ENCODE measurements at places on chromosomes 6 and 20.

GRCh38 chr6:42783876-42784642, 2.2 kb downstream of the BICRAL start:
- DNase-seq: no peak

DNA sequence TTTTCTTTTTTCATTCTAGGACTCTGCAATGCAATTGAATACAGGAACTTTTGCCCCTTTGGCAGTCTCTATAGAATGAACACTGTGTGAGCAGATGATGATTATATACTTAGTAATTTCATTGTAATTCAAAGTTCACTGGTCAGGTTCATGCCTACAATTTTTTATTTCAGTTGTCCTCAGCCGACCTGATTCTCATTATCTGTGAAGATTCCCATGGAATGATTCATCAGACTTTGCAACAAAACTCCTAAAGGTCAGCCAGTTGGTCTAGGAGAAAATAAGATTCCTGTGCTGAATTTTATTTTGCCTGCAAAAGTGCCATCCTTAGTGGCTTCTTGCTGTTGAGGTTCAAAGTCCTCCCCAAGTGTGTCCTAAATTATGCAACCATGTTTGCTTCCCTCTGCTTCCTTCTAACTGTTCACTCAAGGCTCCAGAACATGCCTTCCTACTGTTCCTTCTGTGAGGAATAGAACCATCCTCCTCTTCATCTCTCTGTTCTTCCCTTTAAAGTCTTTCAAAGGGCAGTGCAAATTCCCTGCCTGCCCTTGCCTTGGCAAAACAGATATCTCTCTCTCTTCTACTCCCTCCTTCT, 194.2 kb upstream of the CNR1 start:
- DNase-seq: peak; percentile 69

GRCh38 chr6:24630856-24631505, 15.0 kb downstream of the KIAA0319 start:
- peak; percentile 46 for DNase-seq

- DNase-seq: no peak
Observed at GRCh38 chr20:34023937-34024722, 30.4 kb downstream of the RALY start.

- no peak for DNase-seq
Observed at GRCh38 chr6:42236030-42236429, 18.4 kb upstream of the MRPS10 start.

- DNase-seq: no peak
Observed at GRCh38 chr20:61746147-61746646, 319.5 kb downstream of the TAF4 start.

DNA sequence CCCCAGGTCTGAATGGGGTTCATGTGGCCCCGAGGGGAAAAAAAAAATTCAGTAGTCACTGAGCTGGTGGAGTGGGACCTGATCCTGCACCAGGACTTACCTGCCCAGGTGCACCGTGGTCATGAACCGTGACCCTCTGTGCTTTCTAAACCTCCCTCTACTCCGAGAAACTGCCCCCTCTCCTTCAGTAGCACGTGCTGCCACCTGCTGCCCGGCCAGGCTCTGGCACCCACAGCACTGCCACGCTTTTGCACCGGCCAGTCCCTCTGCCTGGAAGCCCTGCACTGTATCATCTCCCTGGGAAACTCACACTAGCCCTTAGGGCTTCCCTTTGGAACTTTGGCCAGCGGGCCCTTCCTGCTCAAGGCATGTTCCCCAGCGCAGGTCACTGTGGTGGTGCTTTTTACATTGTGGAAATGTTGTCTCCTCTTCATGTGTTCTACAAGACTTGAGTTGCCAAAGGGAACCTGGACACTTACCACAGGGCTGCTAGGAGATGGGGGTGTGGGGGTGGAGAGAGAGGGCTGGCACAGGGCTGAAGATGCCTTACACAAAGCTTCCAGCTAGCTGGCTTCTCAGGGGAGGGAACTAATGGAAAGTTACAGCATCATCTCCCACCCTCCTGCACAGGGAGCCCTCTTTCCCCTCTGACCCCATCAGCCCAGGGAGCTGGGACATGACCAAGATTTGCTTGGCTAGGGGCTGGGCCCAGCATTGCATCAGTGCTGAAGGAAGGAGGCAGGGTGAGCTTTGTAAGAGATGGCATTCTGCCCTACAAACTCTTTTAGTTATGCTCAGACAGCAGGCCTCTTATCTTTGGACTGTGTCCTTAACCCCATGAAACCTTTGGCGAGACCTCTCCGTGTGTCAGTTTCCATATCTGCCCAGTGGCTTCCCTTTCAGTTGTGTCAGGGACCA, 2.5 kb upstream of the PTPRT start:
- DNase-seq: no peak

DNA sequence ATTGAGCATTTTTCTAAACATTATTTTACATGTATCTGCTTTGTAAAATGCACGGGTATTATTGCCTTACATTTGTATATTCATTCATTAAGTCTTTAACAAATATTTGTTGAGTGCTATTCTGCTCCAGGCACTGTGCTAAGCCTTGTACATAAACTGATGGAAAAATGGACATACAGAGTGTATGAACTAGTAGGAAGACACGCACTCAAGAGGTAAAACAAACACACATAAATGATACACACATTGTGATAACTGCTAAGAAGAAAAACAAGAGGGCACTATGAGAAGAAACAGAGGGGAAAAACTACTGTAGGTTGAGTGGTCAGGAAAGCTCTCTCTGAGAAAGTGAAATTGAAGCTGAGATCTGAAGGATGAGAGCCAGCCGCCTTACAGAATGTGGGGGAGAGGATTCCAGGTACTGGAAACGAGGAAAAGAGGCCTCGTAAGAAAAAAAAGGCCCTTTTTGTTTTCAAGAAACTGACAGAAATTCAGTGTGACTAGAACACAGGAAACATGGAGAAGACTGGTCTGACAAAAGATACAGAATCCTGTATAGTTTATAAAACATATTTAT, 117.5 kb downstream of the EYA4 start:
- no peak for DNase-seq

DNA sequence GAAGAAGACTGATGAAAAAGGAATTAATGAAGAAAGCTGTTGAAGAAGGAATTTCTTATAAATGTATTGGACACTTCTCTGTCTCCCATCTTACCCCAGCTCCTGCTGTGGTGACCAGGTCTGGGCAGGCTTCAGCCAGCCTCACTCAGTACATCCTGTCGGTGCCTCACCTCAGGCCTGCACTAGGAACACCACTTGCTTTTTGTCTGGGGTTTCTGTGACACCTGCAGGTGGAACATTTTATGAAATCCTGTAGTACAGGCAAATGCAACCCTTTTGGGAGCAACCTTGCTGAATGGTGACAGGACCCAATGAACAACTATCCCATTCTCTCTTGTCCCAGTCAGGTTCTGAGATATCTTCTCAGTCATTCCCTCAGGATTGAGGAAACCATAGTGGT, 129.7 kb downstream of the PRDM13 start:
- DNase-seq: no peak

GRCh38 chr20:46624946-46625345, 26.3 kb downstream of the SLC13A3 start:
- no peak for DNase-seq

DNA sequence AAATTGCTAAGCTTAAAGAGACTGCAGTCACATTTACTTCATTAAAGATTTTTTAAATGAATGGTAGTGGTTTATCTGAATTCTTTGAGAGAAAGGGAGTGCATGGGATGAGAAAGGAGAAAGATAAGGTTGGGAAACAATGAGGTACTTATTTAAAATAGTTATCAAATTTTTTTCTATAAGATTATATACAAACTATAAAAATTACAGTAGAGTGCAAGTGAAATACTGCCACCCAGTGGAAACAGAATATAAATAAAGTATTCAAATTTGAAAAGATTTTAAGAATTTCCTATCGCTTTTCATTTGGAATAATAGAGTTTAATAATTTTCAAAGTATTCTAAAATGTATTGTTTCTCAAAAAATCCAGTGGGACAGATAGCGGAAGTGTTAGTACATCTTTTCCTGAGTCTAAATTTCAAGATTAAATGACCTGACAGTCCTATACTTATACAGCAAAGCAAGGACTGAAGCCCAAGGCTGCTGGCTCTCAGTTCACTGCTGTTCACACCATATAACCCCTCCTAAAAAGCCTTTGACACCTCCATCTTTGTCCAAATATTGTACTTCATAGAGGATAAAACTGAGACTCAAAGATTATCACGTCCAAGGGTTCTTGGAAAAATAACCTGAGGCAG, 31.1 kb downstream of the EPM2A start:
- peak; percentile 29 for DNase-seq

GRCh38 chr6:43093436-43094289, 17.5 kb downstream of the PTK7 start:
- DNase-seq: no peak

DNA sequence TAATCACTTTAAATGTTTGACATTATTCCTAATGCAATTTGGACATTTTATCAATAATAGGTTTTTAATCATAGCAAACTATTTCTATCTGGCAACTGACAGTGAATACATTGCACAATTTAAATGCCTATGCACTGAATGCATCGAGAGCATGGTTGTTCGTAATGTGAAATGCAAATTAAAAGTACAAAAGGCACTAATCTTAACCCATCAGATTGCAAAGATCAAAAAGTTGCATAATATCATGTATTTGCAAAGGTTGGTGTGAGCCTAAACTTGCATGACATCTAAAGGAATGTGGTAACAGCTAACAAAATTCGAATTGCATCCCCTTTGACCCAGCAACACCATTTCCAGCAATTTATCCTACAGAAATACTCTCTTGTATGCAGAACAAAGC, 469.9 kb upstream of the IRAK1BP1 start:
- no peak for DNase-seq

DNA sequence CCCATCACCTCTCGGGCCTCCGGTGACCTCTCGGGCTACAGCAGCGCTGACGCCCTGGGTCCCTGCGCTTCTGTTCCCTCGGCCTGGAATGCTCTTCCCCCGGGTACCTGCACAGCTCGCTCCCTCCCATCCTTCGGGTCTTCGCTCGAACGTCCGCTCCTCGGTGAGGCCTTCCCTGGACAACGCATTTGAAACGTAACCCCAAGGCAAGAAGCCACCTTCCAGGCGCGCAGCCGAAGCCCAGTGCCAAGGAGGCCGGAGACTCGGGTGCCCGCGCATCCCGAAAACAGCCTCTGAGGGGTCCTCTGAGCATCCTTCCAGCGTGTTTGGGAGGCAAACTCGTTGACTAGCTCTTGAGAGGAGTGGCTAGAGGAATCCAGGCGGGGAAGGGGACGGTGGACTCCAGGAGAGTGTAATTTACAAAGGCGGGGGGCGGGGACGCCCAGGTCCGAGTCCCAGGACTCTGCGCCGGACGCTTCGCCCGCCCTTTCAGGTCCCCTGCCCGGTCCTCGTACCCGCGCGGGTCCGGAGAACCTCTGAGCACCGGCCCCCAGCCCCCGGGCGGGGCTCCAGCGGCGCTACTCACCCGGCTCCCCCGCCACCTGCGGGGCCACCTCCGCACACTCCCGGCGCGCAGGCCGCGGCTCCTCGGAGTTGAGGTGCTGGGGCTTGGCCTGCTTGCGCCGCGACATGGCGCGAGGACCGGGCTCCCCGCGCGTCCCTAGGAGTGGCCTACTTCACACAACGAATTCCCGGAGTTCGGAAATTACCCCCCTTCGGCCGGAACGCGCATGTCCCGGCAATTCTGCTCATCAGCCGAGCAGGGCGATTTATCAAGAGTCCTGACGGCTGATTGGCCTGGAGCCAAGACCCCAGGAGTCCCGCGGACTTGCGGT, 86.8 kb downstream of the ZFP64 start:
- peak; percentile 53 for DNase-seq

DNA sequence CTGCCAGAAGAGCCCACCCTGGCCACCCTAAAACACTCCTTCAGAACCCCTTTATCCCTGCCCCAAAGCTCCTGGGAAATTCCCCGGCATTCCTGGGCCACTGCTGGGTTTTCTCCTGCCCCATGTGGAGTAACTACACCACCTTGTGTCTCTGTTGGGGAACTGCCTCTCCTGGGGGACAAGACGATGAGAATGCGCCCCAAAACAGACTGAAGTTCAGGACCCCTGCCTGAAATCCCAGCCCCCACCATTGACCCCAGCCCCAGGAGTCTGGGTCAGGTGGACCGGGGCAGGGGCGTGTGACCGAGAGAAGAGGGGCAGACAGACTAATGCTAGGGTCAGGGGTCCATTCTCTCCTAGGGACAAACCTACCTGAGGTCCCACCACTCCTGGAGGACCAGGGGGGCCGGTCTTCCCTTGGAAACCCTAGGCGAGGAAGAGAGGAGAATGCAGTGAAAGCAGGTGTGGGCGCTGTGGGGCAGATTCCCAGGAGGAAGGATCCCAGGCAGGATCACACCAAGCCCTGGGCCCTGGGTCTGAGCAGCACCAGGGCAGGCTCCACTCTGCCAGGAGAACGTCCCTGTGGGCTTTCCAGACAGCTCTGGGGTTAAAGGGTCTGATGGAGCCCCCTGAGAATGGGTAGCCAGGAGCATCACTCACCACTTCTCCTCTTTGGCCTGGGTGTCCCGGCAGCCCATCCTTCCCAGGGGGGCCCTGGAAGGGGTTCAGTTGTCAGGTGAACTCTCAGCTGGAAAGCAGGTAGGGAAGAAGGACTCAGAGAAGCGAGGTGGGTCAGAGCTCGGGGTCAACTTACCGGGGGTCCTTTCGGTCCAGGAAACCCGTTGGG, 19.4 kb downstream of the COL11A2 start:
- no peak for DNase-seq

GRCh38 chr20:63017076-63017825, 10.5 kb upstream of the BHLHE23 start:
- DNase-seq: no peak

- no peak for DNase-seq
Observed at GRCh38 chr6:5190507-5190906, 70.2 kb downstream of the LYRM4 start.

- no peak for DNase-seq
Observed at GRCh38 chr6:3913077-3913957, 64.1 kb downstream of the FAM50B start.

GRCh38 chr6:150596439-150596838, 3.2 kb upstream of the PLEKHG1 start:
- DNase-seq: no peak

DNA sequence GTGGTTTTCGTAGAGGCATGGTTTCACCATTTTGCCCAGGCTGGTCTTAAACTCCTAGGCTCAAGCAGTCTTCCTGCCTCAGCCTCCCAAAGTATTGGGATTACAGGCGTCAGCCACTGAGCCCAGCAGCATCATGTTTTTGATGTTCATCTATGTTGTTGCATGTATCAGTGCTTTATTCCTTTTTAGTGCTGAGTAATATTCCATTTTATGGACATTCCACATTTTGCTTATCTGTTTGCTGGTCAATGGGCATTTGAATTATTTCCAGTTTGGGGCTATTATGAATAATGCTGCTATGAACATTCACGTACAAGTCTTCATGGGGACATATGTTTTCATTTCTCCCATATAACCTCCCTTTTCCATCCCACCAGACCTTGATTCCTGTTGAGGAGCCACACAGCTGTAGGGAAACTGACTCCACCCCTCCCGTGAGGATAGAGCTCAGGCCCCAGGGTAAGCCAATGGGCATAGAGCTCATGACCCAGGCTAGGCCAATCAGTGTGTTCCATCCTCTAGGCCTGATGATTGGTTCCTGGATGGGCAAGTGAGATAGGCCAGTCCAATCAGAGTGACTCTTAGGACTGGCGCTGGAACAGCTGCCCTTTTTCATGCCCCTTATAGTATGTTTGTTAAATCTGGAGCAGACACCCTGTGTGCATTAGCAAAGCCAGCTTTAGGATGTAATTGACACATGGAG, 49.5 kb downstream of the DLGAP4 start:
- DNase-seq: no peak

All from NCI-H2227 treated with DMSO at 0.1 percent for 48 hours (cell line).